ENCODE measurements at places on chromosomes 7 and 10.

GRCh38 chr10:114442091-114442630 is 37.9 kb upstream of the AFAP1L2 start:
- DNase-seq: no peak

DNA sequence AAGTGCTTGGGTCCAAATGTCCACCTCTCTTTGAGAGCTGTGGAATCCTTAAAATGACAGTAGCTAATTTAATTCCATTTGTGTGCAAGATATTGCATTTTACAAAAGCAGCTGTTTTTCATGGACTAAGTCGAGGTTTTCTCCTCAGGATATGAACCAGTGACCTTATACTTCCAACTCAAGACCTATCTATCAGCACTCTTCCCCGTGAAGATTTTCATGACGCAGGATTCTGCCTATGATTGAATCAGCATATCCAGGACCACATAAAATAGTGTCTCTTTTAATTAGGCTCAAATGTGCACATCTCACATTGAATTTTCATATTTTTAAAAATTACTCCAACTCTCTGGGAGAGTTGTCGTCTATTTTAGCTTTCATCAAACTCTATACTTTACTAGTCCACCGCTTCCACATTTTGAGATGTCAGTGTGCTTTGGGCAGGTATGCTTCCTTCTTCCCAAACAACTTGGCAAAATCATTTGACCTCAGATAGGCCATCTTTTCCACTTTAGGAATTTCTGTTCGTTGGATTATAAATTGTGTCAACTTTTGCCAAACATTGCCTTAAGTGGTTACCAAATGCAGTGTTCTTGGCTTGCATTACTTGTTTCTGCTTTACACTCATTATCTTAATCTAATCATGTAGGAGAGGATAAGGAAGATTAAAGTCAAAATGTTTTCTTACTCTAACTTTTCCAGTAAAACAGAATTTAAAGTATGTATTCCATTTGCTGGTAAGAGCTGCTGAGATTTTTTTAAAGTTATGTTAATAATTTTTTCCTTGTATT is 39.4 kb downstream of the SEMA3A start:
- no peak for DNase-seq

GRCh38 chr10:69484736-69485135 is 33.5 kb downstream of the TSPAN15 start:
- no peak for DNase-seq

- DNase-seq: no peak
Observed at GRCh38 chr7:38658921-38659320, 27.7 kb upstream of the AMPH start.

DNA sequence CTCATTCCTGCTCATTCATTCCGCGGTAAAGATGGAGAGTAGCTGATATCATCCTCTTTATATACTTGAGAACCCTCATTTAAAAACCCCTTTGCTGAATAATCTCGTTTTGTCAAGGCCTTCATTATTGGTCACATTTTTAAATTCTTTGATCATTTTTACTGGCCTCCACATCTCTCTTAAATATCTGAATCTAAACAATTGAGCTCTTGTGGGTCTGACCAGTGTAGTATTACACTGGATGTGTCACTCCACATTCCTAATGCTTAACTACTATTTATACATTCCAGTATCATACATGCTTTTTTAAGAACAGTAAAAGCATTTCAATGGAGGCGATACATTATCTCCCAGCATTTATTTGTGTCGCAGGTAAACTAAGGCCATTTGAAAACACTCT is 12.6 kb upstream of the PRPS1L1 start:
- no peak for DNase-seq

DNA sequence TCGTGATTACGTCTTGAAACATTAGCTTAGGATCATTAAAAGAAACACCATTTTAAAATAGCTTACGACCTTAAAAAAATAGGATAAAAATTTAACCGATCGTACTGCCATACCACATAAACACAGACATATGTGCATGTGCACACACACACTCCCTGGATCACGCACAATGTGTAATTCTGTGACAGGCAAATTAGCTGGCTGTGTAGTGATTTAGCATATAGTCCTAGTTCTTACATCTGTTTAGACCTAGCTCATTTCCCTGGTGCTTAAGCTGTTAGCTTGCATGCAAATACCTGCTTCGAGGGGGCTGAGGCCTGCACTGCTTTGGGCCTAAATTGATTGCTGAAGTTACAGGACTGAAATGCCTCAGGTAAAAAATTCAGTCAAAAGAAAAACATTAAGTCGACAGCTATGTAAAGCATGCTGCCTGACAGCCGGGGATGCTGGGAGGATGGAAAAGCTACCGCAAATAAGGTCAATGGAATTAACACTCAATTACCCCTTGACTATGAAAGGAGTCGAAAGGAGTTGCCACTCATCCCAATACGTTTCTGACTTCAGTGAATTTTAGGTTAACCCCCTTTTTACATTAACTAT is 267.1 kb upstream of the FZD8 start:
- no peak for DNase-seq

- no peak for DNase-seq
Observed at GRCh38 chr10:51266496-51266895, 192.2 kb downstream of the PRKG1 start.

GRCh38 chr10:92291616-92291865 is 574 bp downstream of the MARCHF5 start:
- DNase-seq: no peak

GRCh38 chr7:90777465-90777864 is 181.3 kb downstream of the CDK14 start:
- DNase-seq: no peak

DNA sequence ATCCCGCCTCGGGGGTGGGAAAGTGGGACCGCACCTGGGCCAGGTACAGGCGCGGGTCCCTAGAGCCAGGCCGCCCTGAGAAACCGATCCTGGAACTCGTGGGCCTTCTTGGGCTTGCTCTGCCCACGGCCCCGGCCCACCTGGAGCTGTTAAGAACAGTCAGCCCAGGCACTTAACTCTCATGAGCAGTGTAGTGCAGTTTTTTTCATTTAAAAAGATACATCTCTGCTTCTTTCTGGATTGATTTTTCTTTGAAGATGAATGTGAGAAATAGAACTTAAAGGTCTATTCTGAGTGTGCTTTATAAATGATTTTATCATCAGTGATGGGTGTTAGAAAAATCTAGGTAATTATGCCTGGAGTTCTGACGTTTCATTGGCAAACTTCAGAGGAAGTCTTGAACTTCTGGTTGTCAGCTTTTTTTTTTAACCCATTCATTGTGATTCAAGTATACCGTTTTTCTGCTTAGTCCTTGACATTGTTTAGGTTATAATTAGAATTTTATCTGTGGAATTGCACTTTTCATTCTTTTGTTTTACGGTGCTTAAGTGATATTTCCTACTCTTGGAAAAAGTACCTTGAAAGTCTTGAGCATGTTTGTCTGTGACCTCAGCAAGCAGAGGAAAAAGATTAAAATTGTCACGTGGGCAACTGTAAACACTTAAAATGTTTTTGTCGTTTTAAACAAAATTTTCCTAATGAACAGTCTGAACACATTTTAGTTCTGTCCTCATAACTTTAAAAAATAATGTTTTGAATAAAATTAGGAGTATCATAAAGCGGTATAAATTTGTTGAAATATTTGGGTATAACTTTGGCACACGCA is 906 bp downstream of the CDK1 start:
- no peak for DNase-seq

- DNase-seq: no peak
Observed at GRCh38 chr10:129888784-129889616, 75.1 kb downstream of the EBF3 start.

DNA sequence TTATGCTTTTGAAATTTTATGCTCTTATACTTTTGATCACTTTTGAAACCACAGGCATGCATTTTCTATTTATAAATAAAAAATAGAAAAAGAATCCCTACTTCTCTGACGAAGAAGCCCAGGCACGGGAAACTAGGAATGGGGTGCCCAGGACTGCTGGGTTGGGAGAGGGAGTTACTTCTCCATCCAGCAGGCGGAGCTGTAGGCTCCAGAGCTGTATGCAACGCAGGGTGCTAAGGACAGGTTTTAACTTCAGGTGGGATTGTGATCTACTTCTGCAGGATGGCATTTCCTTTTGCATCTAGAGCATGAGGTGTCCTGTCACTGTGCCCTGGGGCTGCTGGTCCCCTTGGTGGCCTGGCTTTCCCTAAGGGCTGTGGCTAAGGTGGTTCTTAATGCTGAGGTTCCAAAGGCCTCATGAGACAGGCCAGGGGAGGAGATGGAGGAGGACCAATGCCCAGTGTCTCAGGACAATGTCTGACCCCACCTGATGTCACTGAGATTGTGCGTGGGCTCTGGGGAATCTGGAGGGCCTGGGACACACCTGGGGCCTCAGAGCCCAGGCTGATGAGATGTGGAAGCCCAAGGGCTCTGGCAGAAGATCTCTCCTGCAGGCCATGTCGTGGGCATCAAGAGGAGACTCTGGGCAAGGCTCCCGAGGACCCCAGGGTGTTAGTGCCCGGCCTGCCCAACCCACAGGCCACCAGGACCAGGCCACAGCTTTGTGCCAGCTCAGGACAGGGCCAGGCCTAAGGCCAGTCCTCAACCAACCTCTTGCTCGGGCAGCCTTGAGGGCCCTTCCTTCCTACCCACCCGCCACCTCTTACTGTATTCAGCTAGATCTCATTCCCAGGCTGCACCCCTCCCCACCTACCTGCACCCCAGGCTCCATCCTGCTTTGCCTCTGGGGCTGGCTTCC is 507 bp downstream of the CCDC201 start:
- no peak for DNase-seq

- DNase-seq: no peak
Observed at GRCh38 chr7:139127648-139128047, 18.1 kb upstream of the ZC3HAV1 start.

GRCh38 chr7:142915315-142915714 is 18.2 kb downstream of the TRPV5 start:
- DNase-seq: no peak

- no peak for DNase-seq
Observed at GRCh38 chr10:118725886-118726500, 28.8 kb downstream of the CACUL1 start.

DNA sequence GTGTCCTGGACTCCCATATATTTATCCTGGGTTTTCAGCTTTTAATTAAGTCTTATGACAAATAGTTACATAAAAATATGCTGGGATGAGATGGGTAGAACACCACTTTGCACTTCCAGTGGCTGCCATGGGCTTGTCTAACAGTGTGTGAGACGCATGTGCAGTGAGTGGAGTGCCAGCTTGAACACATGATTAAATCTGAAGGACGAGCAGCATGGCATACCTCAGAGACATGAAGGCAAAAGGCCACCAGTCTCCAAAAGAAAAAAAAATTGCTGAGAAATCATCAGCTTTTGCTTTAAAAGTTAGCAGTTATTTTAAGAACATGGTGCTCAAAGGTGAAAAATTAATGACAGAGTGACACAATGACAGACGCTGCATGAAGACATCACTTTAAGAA is 139.0 kb upstream of the ADCY1 start:
- no peak for DNase-seq

GRCh38 chr7:64889686-64890162 is 13.3 kb upstream of the ZNF273 start:
- no peak for DNase-seq

DNA sequence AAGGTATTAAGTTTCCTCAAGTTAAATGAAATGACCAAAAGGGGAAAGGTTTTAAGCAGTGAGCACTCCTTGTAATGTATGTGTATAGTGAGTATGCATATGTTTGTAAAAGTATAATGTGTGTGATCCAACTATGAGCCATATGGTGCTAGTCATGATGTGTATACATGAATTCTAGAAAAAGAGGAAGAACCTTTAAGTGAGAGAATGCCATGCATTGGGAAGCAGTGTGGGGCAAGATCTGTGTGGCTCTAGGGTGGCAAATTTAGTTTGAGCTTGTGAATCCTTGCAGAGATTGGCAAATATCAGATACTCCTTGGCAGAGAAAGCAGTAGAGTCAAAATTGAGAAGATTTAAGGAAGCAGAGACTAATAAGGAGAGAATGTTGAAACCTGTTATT is 435.0 kb downstream of the AUTS2 start:
- no peak for DNase-seq

GRCh38 chr7:154569916-154570315 is 433.0 kb downstream of the PAXIP1 start:
- no peak for DNase-seq

- DNase-seq: no peak
Observed at GRCh38 chr7:9030976-9031375, 597.6 kb downstream of the NXPH1 start.

- no peak for DNase-seq
Observed at GRCh38 chr7:82339958-82340357, 103.6 kb downstream of the CACNA2D1 start.

DNA sequence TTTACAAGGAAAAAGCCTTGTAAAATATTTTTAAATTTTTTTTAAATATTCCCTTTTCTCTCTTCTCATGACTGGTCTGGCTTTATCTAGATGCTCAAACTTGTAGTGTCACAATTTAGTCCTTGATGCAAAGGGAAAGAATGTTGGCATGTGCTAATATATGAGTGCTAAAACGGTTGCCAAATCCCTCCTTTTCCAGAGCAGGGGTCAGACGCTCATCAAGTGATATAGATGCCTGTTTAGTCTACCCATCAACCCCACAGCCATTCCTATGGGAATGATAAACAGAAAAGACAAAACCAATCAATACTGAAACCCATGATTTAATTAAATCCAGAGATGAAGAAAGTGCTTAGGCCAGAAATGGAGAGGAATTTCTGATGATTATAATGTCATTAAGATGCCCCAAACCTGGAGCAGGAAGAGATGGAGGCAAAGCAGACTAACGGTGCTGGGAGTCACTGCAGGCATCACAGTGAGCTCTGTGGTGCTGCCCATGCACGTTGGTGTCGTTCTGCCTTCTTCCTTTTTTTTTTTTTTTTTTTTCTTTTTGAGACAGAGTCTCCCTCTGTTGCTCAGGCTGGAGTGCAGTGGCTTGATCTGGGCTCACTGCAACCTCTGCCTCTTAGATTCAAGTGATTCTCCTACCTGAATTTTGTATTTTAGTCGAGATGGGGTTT is 210.1 kb upstream of the STK17A start:
- DNase-seq: no peak

GRCh38 chr10:71390921-71391690 is 5.6 kb upstream of the CDH23 start:
- no peak for DNase-seq

GRCh38 chr7:157058068-157058467 is 47.6 kb upstream of the MNX1 start:
- DNase-seq: no peak

DNA sequence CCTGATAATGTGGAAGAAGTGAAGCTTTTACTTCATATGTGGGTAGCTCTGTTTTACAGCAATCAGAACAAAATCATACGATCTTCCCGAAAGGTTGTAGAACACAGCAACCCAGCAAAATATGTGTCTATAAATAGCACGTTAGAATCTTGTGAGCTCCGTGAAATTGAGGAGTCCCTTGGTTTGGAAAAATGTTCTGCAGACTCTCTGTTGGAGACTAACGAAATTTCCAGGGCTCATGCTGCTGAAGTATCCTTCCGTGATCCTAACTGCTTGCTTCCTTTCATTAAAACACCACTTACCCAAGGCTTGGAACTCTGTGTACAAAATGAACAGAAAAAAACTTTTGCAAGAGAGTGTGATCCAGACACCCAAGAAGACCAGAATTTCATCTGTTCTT is 57.5 kb downstream of the TASOR2 start:
- no peak for DNase-seq

DNA sequence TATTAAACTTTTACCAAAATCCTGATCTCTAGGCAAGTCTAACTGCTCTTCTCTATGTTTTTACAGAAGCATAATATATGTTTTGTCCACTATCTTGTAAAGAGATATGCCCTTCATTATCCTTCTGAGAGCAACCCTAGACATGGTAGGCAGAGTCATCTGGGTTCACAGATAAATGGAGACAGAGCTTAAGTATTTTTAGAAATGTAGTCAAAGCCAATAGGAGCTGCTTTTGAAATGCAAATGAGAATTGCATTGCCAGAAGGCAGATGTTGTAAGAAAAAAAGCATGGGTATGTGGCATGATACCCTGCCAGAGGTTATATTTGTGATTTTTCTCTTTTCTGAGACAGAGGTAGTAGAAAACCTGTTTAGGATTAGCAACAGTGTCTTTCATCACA is 964.8 kb downstream of the SORCS3 start:
- DNase-seq: no peak

All from NCI-H1105 (cell line).